Vagina (tissue), 2 donors: ENCODE measurements at places on chromosomes 2 and 18. TPM values are rescaled to one million over a fixed set of nuclear protein-coding genes. Genes with fewer than 3 reads are reported as not detected.

The DOK6 gene
- total RNA-seq, result 1.2 TPM

- peaks cover 75% of the 10 kb centered on the region for H3K4me1 ChIP-seq
- H3K4me3 ChIP-seq, result no peak overlapping the region
- H3K27ac ChIP-seq, result peak overlapping the region; percentile 39
- H3K27me3 ChIP-seq, result no peaks in the 10 kb centered on the region
- H3K36me3 ChIP-seq, result no peaks in the 10 kb centered on the region
- no peak for DNase-seq
Measured at GRCh38 chr2:85589982-85590791, 5.4 kb upstream of the RNF181 start.

DNA sequence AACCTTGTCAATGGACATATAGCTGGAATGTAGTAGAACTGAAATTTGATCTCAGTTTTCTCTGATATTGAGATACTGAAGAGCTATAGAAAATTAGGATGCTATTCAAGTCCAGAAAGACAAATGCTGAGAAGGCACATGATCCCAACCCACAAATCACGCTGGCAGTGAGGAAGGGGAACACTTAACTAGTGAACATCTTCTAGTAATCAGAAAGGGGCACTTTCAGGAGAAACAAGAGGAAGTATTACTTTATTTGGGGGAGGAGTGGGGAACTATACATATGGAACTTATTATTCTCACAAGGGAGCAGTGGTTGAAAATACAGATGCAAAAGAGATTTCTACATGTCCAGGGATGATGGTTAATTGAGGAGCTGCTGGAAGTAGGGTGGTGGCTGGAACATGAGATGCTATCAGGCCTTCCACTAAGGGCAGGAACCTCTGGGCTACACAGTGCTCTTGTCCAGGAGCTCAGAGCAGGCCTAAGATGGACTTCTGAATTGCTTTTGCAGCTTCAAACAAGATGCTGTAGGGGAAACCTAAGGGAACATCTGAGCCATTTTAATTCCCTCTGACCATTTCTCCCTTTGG, 79.3 kb downstream of the TGFA start:
- H3K4me3 ChIP-seq, result no peak overlapping the region
- DNase-seq, result peak; percentile 20
- H3K4me1 ChIP-seq, result no peaks in the 10 kb centered on the region
- no peaks in the 10 kb centered on the region for H3K36me3 ChIP-seq
- no peak overlapping the region for H3K27ac ChIP-seq
- no peaks in the 10 kb centered on the region for H3K27me3 ChIP-seq

- no peaks in the 10 kb centered on the region for H3K27me3 ChIP-seq
- H3K4me3 ChIP-seq, result no peak overlapping the region
- DNase-seq, result no peak
Measured at GRCh38 chr18:80067321-80067720, 33.1 kb downstream of the RBFA start.

The TMEM214 gene
- total RNA-seq, result 53.3 TPM

DNA sequence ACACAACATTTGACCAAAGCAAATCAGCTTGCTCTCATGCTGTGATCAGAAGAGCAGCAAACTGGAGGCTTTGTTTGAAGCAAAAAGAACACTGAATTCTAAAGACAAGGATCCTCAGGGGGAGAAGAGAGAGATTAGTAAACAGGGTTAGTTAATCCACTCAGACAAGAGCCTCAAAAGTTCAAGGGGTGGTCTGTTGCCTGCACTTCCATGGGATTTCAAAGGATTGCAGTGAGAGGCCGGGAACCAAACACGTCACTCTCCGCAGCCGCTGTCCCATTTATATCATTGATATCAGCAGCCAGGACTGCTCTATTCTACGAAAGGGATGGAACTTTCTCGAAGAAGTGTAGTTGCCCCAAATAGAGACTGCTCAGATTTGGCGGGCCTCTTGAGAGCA, 97.8 kb upstream of the SP3 start:
- H3K4me1 ChIP-seq, result peaks cover 23% of the 10 kb centered on the region
- H3K27ac ChIP-seq, result no peak overlapping the region
- H3K36me3 ChIP-seq, result no peaks in the 10 kb centered on the region
- H3K27me3 ChIP-seq, result no peaks in the 10 kb centered on the region
- no peak for DNase-seq
- no peak overlapping the region for H3K4me3 ChIP-seq

The ATP6V1C2 gene
- total RNA-seq, result 134 TPM

The IL1F10 gene
- total RNA-seq, result not detected

DNA sequence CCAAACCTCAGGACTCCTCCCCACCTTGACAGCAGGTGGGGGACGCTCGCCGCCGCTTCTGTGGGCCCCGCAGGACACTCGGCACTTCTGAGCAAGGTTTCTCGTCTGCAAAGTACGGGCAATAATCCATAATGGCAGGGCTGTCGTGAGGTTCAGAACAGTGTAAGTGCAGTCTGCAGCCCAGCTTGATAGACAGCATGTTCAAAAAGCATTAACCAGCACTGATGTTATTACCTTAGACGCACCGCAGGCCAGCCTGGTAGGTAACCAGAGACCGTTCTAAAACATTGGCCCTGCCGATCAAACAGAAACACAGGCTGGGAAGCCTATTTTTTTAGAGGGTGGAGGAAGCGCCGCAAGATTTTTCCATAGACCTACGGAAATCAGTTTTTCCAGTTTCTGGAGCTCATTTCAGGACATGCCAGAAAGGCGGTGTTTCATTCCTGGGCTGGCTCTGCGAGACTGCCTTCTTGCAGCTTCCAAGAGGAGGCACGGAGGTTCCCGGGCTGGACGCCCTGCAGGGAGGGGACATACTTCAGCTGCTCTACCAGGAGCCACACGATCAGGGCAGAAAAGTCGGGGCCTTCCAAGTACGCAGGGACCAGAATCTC, 148.7 kb downstream of the TPO start:
- no peaks in the 10 kb centered on the region for H3K4me1 ChIP-seq
- H3K4me3 ChIP-seq, result no peak overlapping the region
- H3K27me3 ChIP-seq, result no peaks in the 10 kb centered on the region
- DNase-seq, result no peak
- H3K36me3 ChIP-seq, result no peaks in the 10 kb centered on the region

DNA sequence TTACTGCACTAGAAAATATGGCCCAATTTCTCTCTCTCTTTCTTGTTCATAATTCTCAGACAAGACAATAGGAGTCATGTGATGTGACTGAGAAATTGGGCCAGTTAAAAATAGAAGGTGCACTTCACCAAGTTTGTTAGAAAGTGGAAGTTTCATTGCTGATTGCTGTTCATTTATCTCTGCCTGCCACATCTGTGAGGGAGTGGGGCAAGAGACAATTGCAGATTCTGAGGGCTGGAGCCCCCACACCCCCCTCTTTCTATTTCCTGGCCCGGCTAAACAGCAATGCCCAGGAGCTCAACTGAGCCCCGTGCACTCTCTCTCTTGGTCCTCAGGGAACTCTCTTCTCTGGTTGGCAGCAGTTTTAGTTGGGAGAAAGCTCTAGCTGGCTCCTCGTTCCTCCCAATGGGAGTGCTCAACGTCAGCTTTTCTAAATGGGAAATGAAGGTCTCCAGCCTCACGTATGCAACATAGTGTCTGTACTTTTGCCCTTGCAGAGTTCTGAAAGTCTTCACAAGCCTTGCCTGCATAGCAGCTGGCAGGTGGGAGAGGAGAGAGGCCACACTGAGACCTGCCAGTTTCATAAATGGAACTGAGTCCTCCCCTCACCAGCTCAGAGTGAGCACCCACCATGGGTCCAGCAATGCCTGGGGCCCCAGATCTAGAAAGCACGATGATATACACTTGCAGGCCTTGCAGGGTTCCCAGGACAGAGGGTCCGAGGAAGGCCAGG, 115.7 kb downstream of the MYCN start:
- no peak overlapping the region for H3K4me3 ChIP-seq
- DNase-seq, result no peak
- H3K36me3 ChIP-seq, result no peaks in the 10 kb centered on the region
- H3K4me1 ChIP-seq, result no peaks in the 10 kb centered on the region
- H3K27me3 ChIP-seq, result no peaks in the 10 kb centered on the region

- H3K27ac ChIP-seq, result peak overlapping the region; percentile 59
- H3K4me1 ChIP-seq, result peaks cover 26% of the 10 kb centered on the region
- no peak overlapping the region for H3K4me3 ChIP-seq
Measured at GRCh38 chr2:169716238-169716886, 17.3 kb upstream of the KLHL23 start.
